ENCODE measurements at places on chromosomes 13 and 19.

DNA sequence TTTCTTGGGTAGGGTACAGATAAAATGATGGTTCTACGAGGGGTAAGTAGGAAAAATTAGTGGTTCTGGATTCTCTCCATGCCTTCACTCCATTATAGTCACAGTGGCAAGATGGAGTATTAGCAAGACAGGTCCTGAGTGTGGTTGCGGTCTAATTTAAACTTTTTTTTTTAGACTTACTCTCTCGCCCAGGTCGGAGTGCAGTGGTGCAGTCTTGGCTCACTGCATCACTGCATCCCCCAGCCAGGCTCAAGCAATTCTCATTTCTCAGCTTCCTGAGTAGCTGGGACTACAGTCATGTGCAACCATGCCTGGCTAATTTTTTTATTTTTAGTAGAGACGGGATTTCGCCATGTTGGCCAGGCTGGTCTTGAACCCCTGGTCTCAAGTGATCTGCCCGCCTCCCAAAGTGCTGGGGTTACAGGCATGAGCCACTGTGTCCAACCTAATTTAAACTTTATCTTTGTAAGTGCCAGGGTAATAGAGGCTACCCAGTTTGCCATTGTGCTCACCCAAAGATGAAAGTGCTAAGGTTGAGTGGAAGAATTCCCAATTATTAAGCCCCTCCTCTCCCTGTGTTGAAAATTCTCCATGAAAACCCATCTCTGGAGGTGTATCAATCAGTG, 135.6 kb downstream of the TM9SF2 start:
- no peak for DNase-seq

GRCh38 chr13:67277581-67277980, 47.4 kb upstream of the PCDH9 start:
- no peak for DNase-seq

DNA sequence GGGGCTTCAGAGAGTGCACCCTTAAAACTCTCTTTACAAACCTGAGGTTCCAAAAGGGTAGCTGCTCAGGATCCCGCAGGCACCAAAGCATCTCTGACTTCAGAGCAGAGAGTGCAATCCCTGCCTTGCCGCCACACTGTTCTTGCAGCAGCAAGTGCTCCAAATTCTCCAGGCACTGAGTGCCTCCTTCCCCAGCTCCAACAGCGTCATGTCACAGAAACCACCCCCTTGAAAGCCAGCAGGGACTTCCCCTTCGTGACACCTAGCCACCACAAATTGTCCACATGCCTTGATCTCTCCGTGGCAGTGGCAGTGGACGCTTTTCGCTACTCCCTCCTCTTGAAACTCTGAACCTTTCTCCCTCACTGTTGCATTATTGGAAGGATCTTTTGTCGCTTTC, 39.9 kb downstream of the MBNL2 start:
- no peak for DNase-seq

DNA sequence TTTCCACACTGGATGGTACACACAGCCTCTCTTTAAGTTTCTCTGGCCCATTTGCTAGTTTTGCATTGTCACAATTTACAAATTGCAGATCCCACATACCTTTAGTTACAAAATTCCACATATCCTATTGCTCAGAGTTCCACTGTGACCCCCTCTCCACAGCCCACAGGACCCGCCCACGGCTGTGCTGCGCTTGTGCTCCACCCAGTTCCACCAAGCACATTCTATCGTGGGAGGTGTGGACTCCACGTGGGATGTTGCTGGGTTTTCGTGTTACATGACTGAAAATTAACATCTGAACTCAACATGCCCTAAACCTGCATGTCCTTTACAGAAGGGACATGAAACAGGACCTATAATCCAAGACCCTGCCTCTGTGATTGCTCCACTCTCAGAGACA, 423.0 kb downstream of the IRS2 start:
- no peak for DNase-seq

GRCh38 chr19:32748497-32748896, 28.9 kb downstream of the TDRD12 start:
- no peak for DNase-seq

DNA sequence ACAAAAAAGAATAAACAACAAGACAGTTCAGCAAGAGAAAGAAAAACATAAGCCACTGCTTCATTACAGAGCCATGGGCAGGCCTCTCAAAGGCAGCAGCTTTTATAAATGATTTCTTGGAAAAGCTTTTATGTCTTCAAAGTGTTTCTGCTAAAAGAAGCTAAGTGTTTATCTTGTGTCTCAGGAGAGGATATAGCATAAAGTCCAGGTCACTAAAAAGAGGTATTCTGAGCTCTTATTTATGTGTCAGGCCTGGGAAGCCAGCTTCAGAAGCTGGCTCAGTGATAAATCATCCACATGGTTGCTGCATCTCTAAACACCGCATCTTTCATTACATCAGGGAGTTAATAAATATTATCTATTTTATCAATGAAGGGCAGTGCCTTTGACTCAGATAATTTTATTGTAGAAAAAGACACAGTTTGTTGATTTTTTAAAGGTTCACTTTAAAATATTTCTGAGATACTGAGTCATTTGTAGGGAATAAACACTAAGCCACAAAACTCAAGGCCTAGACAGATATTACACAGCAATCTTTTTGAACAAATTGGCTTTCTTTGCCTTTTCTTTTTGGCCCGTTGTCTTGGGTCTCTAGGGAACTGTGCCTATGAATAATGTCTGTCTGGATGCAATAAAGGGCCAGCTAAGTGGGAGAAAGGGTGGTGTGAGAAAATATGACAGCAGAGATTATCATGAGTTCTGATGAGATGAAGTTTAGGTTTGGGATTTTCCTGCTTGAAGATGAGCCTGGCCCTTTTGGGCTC, 1086.6 kb downstream of the UQCRFS1 start:
- DNase-seq = no peak

DNA sequence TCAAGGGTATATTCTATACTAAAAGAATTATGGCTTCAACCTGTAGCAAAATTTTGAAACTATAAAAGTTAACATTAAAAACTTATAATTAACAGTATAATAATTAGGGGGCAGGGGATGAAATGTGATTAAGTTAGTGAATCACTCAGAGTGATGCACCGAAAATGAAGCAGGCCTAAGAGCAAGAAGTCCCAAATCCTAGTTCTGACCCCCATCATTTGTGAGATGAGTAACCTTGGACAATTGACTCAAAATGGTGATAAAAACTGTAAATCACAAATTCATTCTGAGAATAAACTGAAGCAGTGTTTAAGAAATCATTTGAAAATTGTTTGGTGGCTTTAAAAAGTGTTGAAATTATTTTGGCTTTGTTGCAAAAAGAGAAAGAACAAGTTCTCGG, 56.8 kb downstream of the KLF12 start:
- DNase-seq = no peak

GRCh38 chr13:83151308-83151660, 731.0 kb downstream of the SLITRK1 start:
- no peak for DNase-seq

GRCh38 chr13:90414691-90415596, 932.5 kb upstream of the MIR17HG start:
- DNase-seq = no peak

- DNase-seq = no peak
Observed at GRCh38 chr19:18013210-18014111, 5.5 kb downstream of the ARRDC2 start.

GRCh38 chr13:51730927-51731326, 73.0 kb downstream of the DHRS12 start:
- no peak for DNase-seq

DNA sequence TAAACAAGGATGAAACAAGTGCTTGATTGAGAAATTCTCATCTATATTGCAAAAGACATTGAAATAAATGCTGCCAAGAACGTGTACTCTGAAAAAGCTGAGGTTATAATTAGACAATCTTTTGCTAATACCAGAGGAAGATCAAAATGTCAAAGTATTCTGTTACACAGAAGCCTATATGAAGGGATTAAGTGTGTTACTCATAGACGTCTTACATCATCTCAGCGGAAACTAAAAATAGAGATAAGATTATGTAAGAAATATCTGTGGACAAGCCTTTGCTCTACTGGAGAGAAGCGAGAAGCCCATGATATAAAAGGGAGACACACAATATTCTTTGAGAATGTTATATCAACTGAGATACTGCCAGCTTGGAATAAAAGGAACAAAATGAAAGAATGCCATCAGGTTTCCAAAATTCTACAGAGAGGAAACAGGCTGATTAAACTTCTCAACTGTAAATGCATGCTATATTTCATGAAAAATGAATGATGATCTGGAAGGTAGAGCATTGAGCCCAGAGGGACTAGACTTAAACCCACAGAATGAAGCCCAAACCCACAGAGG, 699.0 kb downstream of the GPC5 start:
- no peak for DNase-seq

DNA sequence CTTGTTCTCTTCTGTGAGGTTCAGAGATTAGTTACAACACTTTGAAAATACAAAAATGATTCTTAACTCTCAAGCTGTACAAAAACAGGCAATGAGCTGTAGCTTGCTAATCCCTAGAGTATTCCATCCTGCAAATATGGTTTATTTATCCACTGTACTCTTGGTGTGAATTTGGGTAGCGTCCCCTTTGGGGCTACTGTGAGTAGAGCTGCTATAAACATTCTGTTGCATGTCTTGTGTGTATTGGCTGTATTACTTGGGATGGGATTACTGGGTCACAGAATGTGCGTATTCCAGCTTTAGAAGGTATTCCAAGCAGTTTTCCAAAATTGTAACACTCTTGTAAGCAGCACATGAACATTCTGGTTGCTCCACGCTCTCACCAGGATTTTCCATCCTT, 33.5 kb downstream of the GPR12 start:
- no peak for DNase-seq

GRCh38 chr13:33017323-33017929, 1.2 kb downstream of the KL start:
- DNase-seq = peak; percentile 35

- no peak for DNase-seq
Observed at GRCh38 chr13:51914137-51914493, 52.3 kb downstream of the CCDC70 start.

- DNase-seq = no peak
Observed at GRCh38 chr13:110200276-110200870, 106.6 kb downstream of the COL4A1 start.

DNA sequence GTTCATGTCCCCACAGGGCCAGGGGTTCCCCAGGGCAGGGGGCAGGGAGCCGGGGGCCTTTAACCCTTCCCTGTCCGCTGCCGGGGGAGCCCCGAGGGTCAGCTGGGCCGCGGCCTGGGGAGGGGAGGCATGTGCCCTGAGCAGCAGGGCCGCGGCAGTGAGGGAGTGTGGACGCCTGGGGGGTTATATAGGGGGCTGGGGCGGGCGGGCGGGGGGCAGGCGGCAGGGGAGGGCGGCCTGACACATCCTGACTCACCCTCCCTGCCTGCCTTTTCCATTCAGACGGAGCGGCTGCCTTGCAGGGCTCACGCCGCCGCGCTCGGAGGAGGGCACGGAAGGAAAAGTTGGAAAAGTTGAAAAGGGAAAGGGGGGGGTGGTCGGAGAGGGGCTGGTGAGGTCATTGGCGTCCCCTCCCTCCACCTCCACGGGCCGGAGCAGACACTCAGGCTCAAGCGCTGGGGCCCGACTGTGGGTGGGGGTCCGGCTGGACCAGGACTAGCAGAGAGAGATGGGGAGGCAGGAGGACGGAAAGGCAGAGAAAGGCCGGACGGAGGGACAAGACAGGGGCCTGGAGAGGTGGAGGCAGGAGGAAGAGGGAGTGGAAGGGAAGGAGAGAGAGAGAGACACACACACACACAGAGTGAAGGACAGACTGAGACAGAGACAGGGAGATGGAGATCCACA, at the start of gene IL11:
IL11 (minus strand) TSS at position 159 of the 684 bp plus-strand sequence; CDS start at position 6, 153 bp downstream.
- no peak for DNase-seq

- DNase-seq = no peak
Observed at GRCh38 chr13:29743201-29743786, 107.1 kb downstream of the UBL3 start.

DNA sequence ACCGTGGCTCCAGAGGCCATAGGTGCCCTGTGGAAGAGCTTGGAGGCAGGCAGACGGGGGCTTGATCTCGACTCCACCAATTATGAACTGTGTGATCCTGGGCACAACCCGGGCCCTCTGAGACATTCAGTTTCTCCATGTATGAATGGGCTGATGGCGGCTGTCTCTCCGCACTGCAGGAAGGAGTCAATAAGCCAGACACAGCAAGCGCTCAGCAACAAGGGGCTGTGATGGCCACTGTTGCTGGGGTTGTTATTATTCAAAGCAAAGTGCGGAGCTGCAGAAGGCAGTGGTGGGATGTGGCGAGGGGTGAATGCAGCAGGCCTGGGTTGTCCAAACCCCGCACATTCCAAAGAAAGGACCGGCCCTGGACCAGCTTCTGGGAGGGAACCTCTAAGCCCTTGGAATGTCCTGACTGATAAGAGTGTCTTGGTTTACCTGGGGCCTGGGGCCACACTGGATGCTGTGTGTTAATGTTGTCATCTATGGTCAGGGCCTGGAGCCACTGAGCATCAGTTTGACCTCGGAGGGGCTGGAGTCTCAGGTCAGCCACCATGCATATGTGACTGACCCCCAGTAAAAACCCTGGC, 8.3 kb downstream of the TMEM143 start:
- DNase-seq = no peak

- no peak for DNase-seq
Observed at GRCh38 chr19:11652492-11652891, 55.2 kb downstream of the ZNF627 start.

- DNase-seq = no peak
Observed at GRCh38 chr19:16309643-16310042, 15.0 kb upstream of the KLF2 start.

GRCh38 chr19:5578097-5578846, 10.5 kb upstream of the TINCR start:
- peak; percentile 75 for DNase-seq

DNA sequence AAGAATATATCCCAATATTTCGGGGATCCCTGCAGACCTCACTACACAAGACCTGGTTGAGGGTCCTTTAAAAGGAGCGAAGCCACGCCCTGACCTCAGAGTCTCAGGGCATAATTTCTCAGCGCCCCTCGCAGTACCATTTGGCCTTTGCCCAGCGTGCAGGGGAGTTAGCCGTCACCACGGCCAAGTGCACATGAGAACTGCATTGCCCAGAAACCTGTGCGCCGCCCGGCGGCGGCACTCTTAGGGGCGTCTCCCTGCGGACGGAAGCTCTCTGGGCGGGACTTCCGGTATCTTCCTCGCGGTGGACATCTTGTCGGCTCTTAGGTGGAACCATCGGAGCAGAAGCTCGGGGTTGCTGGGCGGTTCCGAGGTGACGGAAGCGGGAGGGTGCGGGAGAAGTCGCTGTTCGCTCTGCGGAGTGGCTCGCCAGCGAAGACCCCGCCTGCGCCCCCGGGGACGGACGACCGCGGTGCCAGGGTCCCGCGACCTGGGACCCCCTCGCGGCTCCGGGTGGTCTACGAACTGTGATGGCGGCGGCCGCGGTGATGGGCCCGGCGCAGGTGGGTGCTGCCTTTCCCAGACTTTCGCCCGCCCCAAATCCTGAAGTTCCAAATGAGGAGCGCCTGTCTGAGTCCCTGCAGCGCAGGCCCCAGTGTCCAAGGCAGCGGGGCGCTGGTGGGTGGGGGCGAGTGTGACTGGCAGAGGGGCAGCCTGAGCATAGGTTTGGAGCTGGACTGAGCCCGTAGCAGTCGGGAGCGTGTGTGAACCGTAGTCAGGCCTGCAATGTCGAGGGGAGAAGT, at the start of gene ZNF134:
ZNF134 (plus strand) TSS at position 302 of the 803 bp plus-strand sequence. CDS start 5,227 bp downstream, outside the sequence.
- peak; percentile 86 for DNase-seq

All from head of caudate nucleus (tissue), 42 donors.